Activated T-helper 1 cell treated with anti-CD3 and anti-CD28 coated beads, Interleukin-12 subunit alpha, Interleukin-12 subunit beta, Interleukin-2, Interleukin-4 antibody, amounts not matched to agents 30 ng/mL and 10 ng/mL and 1 ng/mL, durations not matched to agents 14 hours and 24 hours and 36 hours (primary cell): ENCODE measurements at places on chromosomes 7 and 10. TPM values are rescaled to one million over a fixed set of nuclear protein-coding genes. Genes with fewer than 3 reads are reported as not detected.

GFRA1 gene
- not detected in 2 replicates for total RNA-seq

SLC26A3 gene
- not detected in 2 replicates for total RNA-seq

- peaks cover 38% of the 10 kb centered on the region for H3K36me3 ChIP-seq
- peak; percentile 24 for DNase-seq
- no peak overlapping the region for H3K4me3 ChIP-seq
- H3K27ac ChIP-seq = no peak overlapping the region
Measured at GRCh38 chr10:110600487-110601101, 33.1 kb downstream of the SMC3 start.

DNA sequence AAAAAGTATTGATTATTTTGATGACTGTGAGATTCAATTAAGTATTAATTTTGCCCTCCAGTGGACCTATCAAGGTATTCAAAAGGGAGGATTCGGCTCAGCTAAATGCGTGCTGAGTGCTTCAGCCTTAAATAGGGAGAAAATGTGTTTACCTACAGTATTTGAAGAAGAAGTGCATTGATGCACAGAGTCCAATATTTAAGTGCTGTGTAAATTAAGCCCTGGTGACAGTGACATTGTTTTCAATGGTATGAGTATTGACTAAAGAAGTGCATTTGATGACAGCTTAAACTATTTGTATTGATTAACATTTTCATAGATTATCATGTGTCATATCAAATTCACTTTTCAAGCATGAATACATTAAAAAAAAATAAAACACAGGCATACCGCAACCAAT, 106.6 kb downstream of the POU6F2 start:
- DNase-seq = no peak
- H3K27ac ChIP-seq = no peak overlapping the region
- H3K27me3 ChIP-seq = peaks cover 4% of the 10 kb centered on the region
- H3K4me1 ChIP-seq = no peaks in the 10 kb centered on the region

GRCh38 chr7:93943816-93944540, 22.4 kb downstream of the GNG11 start:
- DNase-seq = no peak
- H3K36me3 ChIP-seq = no peaks in the 10 kb centered on the region
- no peaks in the 10 kb centered on the region for H3K27me3 ChIP-seq
- no peak overlapping the region for H3K4me3 ChIP-seq

- no peak for DNase-seq
- no peaks in the 10 kb centered on the region for H3K36me3 ChIP-seq
- H3K27ac ChIP-seq = no peak overlapping the region
- H3K4me3 ChIP-seq = no peak overlapping the region
Measured at GRCh38 chr7:14691597-14692203, 210.9 kb downstream of the DGKB start.

DNA sequence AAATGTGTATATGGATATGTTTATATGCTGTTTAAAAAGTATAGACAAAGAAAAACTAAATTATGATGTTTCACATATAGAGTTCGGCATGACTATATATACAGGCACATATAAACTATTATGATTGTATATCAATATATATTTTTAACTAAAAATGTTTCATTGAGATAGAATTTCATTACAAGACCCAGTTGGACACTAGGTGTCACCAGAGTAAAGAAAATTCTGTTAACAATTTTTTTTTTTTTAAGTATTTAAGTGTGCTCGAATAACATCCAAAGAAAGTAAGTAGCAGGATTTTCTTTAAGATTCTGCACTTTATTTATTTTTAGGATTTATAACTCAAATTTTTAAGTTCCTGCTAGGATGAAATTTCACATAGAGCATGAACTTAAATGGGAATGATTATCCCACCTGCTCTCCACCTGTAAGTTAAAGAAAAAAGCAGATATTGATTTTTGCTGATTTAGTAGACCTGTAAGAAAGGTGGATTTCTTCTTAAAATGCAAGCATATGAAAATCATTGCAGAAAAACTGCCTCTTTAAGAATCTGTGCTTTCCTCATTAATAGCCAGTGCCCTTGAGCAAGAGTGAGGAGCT, 961.5 kb downstream of the PCDH15 start:
- no peaks in the 10 kb centered on the region for H3K27me3 ChIP-seq
- H3K4me3 ChIP-seq = no peak overlapping the region
- DNase-seq = no peak
- H3K36me3 ChIP-seq = no peaks in the 10 kb centered on the region
- no peaks in the 10 kb centered on the region for H3K4me1 ChIP-seq

DNA sequence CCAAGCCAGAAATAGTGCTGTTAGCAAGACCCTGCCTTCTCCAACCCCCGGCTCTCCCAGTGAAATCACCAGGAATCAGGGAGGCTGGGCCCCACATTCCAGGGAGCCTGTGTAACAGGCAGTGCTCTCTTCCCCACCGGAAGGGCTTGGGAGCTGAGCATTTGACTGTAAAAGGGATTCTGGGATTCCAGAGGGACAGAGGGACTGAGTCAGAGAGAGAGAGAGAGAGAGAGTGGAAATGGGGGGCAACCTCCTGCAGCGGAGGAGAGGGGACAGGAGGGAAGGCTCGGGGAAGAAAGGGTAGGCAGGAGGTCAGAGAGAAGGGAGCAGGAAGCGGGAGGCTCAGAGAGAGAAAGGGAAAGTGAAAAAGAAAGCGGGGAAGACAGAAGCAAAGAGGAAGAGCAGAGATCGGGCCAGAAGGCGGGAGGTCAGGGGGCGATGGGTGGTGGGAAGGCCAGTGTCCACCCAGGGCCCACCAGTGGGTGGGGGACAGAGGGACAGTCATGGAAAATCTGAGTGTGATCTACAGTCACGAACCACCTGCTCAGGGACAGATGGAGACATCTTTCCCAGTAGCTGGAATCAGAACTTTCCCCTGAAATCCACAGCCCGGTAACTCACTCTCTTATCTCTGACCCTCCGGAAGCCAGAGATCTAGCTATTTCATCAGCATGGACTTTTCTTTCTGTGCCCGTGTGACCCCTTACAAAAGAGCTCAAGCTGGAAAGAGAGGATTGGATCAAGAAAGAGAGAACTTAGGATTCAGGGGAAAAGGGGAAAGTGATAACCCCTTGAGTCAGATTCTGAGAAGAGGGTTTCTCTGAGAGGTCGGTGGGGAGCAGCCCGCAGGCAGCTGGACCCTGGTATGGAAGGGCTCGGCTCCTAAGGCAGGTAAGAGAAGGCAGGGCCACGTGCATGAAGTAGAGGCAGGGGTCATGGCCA, 4.6 kb upstream of the SERPINE1 start:
- peak overlapping the region; percentile 58 for H3K4me3 ChIP-seq
- no peak for DNase-seq
- peak overlapping the region; percentile 50 for H3K27ac ChIP-seq
- H3K27me3 ChIP-seq = peaks cover 41% of the 10 kb centered on the region
- H3K36me3 ChIP-seq = no peaks in the 10 kb centered on the region
